ENCODE measurements at places on chromosomes 16 and 17. TPM values are rescaled to one million over a fixed set of nuclear protein-coding genes. Genes with fewer than 3 reads are reported as not detected.
A peak's percentile ranks its signal among the peaks of the same experiment; 100 is the strongest.

DNA sequence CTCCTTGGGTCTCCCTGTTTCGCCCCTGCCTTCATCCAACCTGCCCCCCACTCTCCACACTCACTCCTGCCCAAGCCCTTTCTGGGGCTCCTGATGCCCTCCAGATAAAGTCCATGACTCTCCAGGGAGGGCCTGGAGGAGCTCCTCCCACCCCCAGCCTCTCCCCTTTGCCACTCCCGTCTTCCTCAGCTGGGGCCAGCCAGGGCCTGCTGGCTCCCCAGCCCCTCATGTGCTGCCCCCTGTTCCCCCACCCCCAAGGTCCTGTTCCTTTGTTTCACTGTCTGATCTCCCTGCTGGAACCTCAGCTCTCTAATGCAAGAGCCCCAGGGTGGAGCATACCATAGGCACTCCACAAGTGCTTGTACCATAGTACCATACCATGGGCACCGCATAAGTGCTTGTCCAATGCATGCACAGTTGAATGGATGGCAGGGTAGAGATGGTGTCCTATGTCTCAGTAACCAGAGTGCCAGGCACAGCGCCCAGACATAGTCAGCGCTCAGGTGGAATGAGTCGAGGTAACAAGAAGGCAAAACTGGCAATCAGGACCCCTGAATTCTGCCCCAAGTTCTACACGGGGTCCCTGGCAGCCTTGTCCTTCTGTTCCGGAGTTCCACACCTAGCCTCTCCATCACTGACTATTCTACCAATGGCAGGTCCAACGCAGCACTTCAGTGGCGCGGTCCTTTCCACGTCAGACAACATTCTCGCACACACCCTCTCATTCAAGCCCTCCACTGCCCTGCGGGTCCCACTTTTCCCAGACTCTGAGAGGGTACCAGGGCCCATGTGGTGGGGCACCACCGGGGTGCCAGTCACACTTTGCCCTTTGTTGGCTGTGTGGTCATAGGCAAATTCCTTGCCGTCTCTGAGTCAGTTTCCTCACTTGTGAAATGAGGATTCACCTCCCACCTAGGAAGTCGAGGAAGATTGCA lies 1.4 kb downstream of the PLCD3 start:
- DNase-seq = no peak
- no peaks in the 10 kb centered on the region for H3K27me3 ChIP-seq
- H3K27ac ChIP-seq = peak overlapping the region; percentile 71
- H3K4me1 ChIP-seq = peaks cover 48% of the 10 kb centered on the region
- H3K36me3 ChIP-seq = no peaks in the 10 kb centered on the region
- peak overlapping the region; percentile 82 for H3K4me3 ChIP-seq

Gene TMEM238L
- not detected for total RNA-seq

Gene RNF43
- total RNA-seq = 15.6 TPM

GRCh38 chr16:84829168-84829965 lies 9.6 kb downstream of the CRISPLD2 start:
- H3K4me3 ChIP-seq = no peak overlapping the region
- peak; percentile 72 for DNase-seq
- H3K27me3 ChIP-seq = no peaks in the 10 kb centered on the region
- peaks cover 41% of the 10 kb centered on the region for H3K4me1 ChIP-seq

- H3K27ac ChIP-seq = no peak overlapping the region
- H3K36me3 ChIP-seq = no peaks in the 10 kb centered on the region
- DNase-seq = no peak
- no peak overlapping the region for H3K4me3 ChIP-seq
- H3K4me1 ChIP-seq = no peaks in the 10 kb centered on the region
Observed at GRCh38 chr17:34012709-34013375, 242.2 kb upstream of the CCL2 start.

GRCh38 chr17:7774055-7774521 lies 56.5 kb downstream of the DNAH2 start:
- no peaks in the 10 kb centered on the region for H3K36me3 ChIP-seq
- no peak overlapping the region for H3K27ac ChIP-seq
- H3K4me1 ChIP-seq = no peaks in the 10 kb centered on the region
- no peaks in the 10 kb centered on the region for H3K27me3 ChIP-seq
- H3K4me3 ChIP-seq = no peak overlapping the region

GRCh38 chr17:29390851-29391631 lies 878 bp downstream of the TAOK1 start:
- H3K4me1 ChIP-seq = peaks cover 4% of the 10 kb centered on the region
- no peaks in the 10 kb centered on the region for H3K27me3 ChIP-seq
- peak overlapping the region; percentile 99 for H3K27ac ChIP-seq
- DNase-seq = peak; percentile 45
- H3K36me3 ChIP-seq = no peaks in the 10 kb centered on the region

GRCh38 chr17:73639932-73640331 lies 4.3 kb downstream of the SDK2 start:
- H3K27ac ChIP-seq = no peak overlapping the region
- H3K36me3 ChIP-seq = no peaks in the 10 kb centered on the region
- peaks cover 6% of the 10 kb centered on the region for H3K4me1 ChIP-seq

- no peak overlapping the region for H3K27ac ChIP-seq
- H3K27me3 ChIP-seq = no peaks in the 10 kb centered on the region
- no peaks in the 10 kb centered on the region for H3K36me3 ChIP-seq
Observed at GRCh38 chr16:52578007-52578828, 31.3 kb upstream of the TOX3 start.

- no peaks in the 10 kb centered on the region for H3K4me1 ChIP-seq
- H3K27me3 ChIP-seq = no peaks in the 10 kb centered on the region
- H3K36me3 ChIP-seq = no peaks in the 10 kb centered on the region
- H3K27ac ChIP-seq = no peak overlapping the region
Observed at GRCh38 chr16:27156579-27156978, 46.7 kb upstream of the KDM8 start.

DNA sequence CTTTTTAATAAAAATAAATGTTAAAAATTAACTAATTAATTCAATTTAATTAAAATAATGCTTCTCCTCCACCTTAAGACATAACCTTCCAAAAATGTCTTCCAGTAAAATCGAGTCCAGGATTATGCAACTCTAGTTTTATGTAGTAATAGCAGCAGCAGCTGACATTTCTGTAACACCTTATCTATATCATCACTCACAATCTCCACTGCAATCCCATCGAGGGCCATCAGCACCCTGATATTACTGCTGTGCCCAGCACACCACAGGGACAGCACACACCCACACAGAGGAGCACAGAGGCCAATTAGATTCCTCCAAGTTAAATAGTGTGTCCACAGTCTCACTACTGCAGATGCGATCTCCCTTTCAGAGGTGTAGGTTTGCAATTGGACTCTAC lies 2.9 kb downstream of the RPH3AL start:
- no peak overlapping the region for H3K4me3 ChIP-seq
- peak overlapping the region; percentile 59 for H3K27ac ChIP-seq
- no peaks in the 10 kb centered on the region for H3K27me3 ChIP-seq
- DNase-seq = no peak
- H3K36me3 ChIP-seq = no peaks in the 10 kb centered on the region

GRCh38 chr16:71878911-71879310 lies 5.1 kb downstream of the ZNF821 start:
- no peak for DNase-seq
- no peak overlapping the region for H3K27ac ChIP-seq
- H3K4me3 ChIP-seq = no peak overlapping the region
- no peaks in the 10 kb centered on the region for H3K27me3 ChIP-seq
- no peaks in the 10 kb centered on the region for H3K36me3 ChIP-seq

- no peaks in the 10 kb centered on the region for H3K27me3 ChIP-seq
- H3K4me1 ChIP-seq = no peaks in the 10 kb centered on the region
- H3K4me3 ChIP-seq = no peak overlapping the region
- DNase-seq = no peak
- no peak overlapping the region for H3K27ac ChIP-seq
Observed at GRCh38 chr17:32331243-32332040, 10.5 kb downstream of the C17orf75 start.

- no peak overlapping the region for H3K4me3 ChIP-seq
- no peak for DNase-seq
- peaks cover 18% of the 10 kb centered on the region for H3K4me1 ChIP-seq
- H3K27ac ChIP-seq = no peak overlapping the region
- H3K27me3 ChIP-seq = no peaks in the 10 kb centered on the region
- H3K36me3 ChIP-seq = no peaks in the 10 kb centered on the region
Observed at GRCh38 chr16:4744555-4745273, 10.4 kb downstream of the DNAAF8 start.

Gene MEOX1
- total RNA-seq = 2.8 TPM

DNA sequence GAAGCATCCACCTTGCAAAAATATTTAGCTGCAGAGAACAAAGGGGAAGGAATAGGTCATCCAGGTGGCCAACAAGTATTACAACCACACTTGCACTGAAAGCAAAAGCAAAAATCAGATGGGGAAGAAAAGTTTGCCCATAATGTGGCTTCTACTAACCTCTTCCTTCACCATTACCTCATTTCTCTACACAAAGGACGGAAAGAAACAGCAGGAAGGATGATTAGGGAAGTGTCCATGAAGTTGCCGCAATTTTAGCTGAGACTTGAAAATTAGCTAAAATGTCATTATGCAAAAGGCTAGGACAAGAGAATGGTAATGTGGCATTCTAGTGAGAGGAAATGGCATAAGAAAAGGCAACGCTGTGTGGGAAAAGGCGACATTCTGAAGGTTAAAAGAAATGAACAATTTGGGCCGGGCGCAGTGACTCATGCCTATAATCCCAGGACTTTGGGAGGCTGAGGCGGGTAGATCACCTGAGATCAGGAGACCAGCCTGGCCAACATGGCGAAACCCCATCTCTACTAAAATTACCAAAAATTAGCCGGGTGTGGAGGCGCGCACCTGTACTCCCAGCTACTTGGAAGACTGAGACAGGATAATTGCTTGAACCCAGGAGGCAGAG lies 13.7 kb downstream of the KANSL1 start:
- H3K36me3 ChIP-seq = no peaks in the 10 kb centered on the region
- H3K27ac ChIP-seq = no peak overlapping the region
- DNase-seq = no peak
- H3K4me3 ChIP-seq = no peak overlapping the region
- H3K4me1 ChIP-seq = peaks cover 13% of the 10 kb centered on the region
- no peaks in the 10 kb centered on the region for H3K27me3 ChIP-seq

Gene MARVELD3
- 1.3 TPM for total RNA-seq

DNA sequence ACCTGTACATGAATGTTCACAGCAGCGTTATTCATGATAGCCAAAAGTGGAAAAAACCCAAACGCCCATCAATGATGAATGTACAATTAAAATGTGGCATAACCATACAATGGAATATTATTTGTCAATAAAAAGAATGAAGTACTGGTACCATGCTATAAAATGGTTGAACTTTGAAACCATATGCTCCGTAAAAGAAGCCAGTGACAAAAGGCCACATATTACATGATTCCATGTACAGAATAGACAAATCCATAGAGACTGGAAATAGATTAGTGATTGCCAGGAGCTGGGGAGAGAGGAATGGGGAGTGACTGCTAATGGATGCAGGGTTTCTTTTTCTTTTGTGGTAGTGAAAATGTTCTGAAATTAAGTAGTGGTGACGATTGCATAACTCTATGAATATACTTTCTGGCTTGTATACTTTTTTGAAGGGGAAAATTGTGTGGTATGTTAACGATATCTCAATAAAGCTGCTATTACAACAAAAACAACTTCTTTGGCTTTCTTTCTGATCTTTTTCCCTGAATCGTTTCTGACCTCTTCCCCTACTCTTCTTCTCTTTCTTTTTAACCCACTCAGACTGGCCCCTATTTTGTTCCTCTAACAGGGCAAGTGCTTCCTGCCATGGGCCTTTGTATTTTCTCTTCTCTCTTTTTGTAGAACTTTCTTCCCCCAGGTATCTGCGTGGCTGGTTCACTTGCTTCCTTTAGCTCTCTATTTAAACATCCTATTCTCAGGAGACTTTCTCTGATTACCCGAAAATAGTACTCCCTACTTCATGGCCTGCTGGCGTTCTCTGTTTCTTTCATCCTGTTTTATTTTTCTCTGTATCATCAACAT lies 67.9 kb downstream of the FTO start:
- H3K27ac ChIP-seq = no peak overlapping the region
- H3K27me3 ChIP-seq = no peaks in the 10 kb centered on the region
- H3K4me1 ChIP-seq = peaks cover 11% of the 10 kb centered on the region
- no peaks in the 10 kb centered on the region for H3K36me3 ChIP-seq

GRCh38 chr17:43399839-43400328 lies 1.1 kb downstream of the ARL4D start:
- DNase-seq = peak; percentile 55
- H3K27ac ChIP-seq = peak overlapping the region; percentile 93
- H3K4me1 ChIP-seq = peaks cover 25% of the 10 kb centered on the region
- no peaks in the 10 kb centered on the region for H3K27me3 ChIP-seq
- H3K4me3 ChIP-seq = peak overlapping the region; percentile 91
- no peaks in the 10 kb centered on the region for H3K36me3 ChIP-seq

- peaks cover 54% of the 10 kb centered on the region for H3K4me1 ChIP-seq
- H3K36me3 ChIP-seq = no peaks in the 10 kb centered on the region
- no peaks in the 10 kb centered on the region for H3K27me3 ChIP-seq
Observed at GRCh38 chr17:21213638-21214014, 335 bp downstream of the TMEM11 start.

DNA sequence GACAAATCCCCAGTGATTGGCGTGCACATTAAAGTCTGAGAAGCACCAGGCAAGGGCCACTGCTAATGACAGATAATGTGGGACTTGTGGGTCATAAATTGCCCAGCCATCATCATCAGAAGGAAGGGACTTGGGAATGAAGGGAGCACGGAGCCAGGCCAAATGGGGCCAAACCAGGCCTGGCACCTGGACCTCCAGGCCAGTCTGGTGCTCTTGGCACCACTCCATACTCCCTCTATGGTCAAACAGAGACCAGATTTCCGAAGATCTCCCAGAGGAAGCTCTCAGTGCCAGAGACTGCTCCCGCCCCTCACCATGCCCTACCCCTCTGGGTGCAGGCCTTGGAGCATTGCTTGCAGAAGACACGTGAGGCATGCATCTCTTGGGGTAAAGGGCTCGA lies 142.2 kb downstream of the CCDC182 start:
- H3K4me1 ChIP-seq = peaks cover 19% of the 10 kb centered on the region
- no peak overlapping the region for H3K4me3 ChIP-seq
- DNase-seq = no peak

Gene DNAH9
- 15.4 TPM for total RNA-seq

GRCh38 chr17:4090898-4091297 lies 51.9 kb downstream of the ZZEF1 start:
- H3K27ac ChIP-seq = no peak overlapping the region
- H3K4me1 ChIP-seq = no peaks in the 10 kb centered on the region
- DNase-seq = no peak
- H3K36me3 ChIP-seq = no peaks in the 10 kb centered on the region
- no peak overlapping the region for H3K4me3 ChIP-seq

- no peak overlapping the region for H3K27ac ChIP-seq
- H3K27me3 ChIP-seq = no peaks in the 10 kb centered on the region
- no peaks in the 10 kb centered on the region for H3K4me1 ChIP-seq
- H3K4me3 ChIP-seq = no peak overlapping the region
Observed at GRCh38 chr16:11547118-11547916, 39.4 kb downstream of the LITAF start.

Gene RASL10B
- 4.8 TPM for total RNA-seq

- H3K27ac ChIP-seq = no peak overlapping the region
- no peaks in the 10 kb centered on the region for H3K27me3 ChIP-seq
- H3K4me3 ChIP-seq = no peak overlapping the region
- DNase-seq = no peak
- H3K4me1 ChIP-seq = peaks cover 15% of the 10 kb centered on the region
- no peaks in the 10 kb centered on the region for H3K36me3 ChIP-seq
Observed at GRCh38 chr17:80955671-80956280, 35.9 kb upstream of the CHMP6 start.

Gene NPB
- 27.3 TPM for total RNA-seq

GRCh38 chr17:6753546-6753945 lies 2.3 kb upstream of the XAF1 start:
- no peak overlapping the region for H3K4me3 ChIP-seq
- H3K27me3 ChIP-seq = no peaks in the 10 kb centered on the region
- DNase-seq = no peak
- peaks cover 30% of the 10 kb centered on the region for H3K4me1 ChIP-seq
